ENCODE measurements at places on chromosomes 3 and 15.

- no peak for DNase-seq
Observed at GRCh38 chr3:176262071-176262470, 935.2 kb downstream of the TBL1XR1 start.

- no peak for DNase-seq
Observed at GRCh38 chr15:87653646-87654045, 602.9 kb downstream of the NTRK3 start.

GRCh38 chr3:9399337-9399703 is 1.9 kb downstream of the SETD5 start:
- DNase-seq, result no peak

GRCh38 chr3:189572249-189572648 is 58.9 kb upstream of the TP63 start:
- no peak for DNase-seq

DNA sequence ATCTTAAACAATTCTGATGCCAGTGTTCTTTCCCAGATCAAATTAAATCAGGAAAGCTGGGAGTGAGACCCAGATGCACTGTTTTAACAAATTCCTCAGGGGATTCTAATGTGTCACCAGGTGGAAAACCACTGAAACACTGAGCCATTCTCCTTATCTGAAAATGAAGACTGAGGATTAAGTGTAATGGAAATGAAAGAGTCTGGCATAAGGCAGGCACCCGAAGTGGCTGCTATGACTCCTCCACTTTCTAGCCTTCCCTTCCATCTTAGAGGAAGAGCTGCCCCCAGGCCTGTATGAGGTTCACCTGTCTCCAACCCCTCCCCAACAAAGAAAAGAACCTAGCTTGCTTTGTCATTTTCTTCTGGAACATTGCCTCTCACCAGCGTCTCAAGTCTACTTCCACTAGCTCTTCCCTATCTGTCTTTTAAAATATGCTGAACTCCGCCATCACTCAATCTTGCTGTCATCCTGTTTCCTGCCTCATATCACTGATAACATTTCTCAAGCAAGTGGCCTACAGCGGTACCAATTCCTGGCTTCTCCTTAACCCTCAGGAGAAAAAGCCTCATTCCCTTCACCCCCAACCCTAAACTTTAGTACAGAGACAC is 13.7 kb upstream of the ABHD2 start:
- DNase-seq, result no peak

GRCh38 chr3:184598574-184598927 is 37.0 kb downstream of the EPHB3 start:
- DNase-seq, result no peak

GRCh38 chr3:142604940-142605339 is 8.7 kb downstream of the PLS1 start:
- no peak for DNase-seq

GRCh38 chr3:149752788-149753136 is 473 bp upstream of the COMMD2 start:
- DNase-seq, result no peak

Measured in natural killer cell treated with Interleukin-12 subunit alpha and Interleukin-12 subunit beta and Interleukin-15 and Interleukin-18, amount 100 ng/mL, for 72 hours (primary cell).